Hindlimb muscle (tissue), 1 donor: ENCODE measurements at places on chromosomes 1 and 21. TPM values are rescaled to one million over a fixed set of nuclear protein-coding genes. Genes with fewer than 3 reads are reported as not detected.

DNA sequence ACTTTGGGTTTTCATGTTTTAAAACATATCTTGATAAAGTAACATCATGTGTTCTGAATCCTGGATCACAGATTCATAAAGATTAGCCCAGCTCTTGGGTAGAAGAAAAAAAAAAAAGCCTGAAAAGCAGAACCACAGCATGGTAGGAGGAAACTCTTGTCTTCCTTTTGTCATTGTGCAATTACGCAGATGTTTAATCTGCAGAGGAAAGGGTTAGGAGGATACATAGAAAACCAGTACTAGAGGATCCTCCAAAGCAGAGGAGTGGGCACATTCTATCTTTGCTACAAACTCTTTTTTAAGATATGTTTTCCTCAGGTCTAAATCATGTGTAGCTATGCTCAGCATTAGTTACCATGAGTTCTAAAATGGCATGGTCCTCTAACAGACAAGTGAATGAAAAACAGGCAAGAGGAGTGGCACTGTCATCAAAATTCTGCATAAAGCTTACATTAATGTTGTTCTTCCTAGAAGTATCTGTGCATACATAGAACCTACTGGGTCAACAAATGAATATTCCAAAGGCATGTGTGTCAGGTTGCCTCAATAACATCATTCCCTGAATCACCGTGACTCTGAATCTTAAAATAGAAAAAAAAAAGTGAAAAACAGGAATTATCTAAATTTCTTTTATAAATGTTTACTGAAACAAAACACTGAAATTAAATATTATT, 107.0 kb downstream of the NME7 start:
- DNase-seq = no peak

GRCh38 chr1:7985851-7986612, 24.5 kb downstream of the PARK7 start:
- DNase-seq = no peak

DNA sequence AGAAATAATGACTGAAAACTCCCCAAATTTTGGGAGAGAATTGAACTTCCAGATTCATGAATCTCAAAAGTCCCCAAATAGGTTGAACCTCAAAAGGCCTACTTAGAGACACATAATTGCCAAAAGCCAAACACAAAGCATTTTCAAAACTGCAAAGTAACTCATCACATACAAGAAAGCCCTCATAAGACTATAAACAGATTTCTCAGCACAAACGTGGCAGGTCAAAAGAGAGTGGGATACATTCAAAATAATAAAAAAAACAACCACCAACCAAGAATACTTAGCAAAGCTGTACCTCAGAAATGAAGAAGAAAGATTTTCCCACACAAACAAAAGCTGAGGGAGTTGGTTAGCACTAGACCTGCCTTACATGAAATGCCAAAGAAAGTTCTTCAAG, 57.9 kb downstream of the CCN1 start:
- no peak for DNase-seq

- no peak for DNase-seq
These were observed 17.6 kb downstream of the NES start for GRCh38 chr1:156659661-156659987.

- peak; percentile 75 for DNase-seq
These were observed 118.7 kb downstream of the UBR4 start for GRCh38 chr1:19091196-19091953.

Gene VSIG8
- not detected for polyA plus RNA-seq

GRCh38 chr1:225877580-225877979, 4.6 kb downstream of the TMEM63A start:
- no peak for DNase-seq

DNA sequence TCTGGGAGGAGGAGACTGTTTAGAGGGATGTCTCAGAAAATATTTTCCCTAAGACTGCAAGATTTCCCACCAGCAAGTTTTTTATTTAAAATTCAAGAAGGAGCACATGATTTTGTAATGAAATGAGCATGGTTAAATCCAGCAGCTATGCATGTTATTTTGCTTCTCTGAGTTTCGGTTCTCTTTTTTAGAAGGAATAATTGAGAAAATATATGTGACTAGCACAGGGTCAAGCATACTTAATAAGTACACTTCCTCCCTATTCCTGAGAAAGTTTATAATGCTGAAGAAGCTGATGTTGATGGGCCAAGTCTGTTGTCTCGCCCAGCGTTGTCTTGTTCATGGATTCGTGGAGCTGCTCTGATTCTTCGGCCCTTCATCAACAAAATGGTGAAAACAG, 51.2 kb downstream of the EXO1 start:
- no peak for DNase-seq

Gene TFB2M
- 12.9 TPM for polyA plus RNA-seq

DNA sequence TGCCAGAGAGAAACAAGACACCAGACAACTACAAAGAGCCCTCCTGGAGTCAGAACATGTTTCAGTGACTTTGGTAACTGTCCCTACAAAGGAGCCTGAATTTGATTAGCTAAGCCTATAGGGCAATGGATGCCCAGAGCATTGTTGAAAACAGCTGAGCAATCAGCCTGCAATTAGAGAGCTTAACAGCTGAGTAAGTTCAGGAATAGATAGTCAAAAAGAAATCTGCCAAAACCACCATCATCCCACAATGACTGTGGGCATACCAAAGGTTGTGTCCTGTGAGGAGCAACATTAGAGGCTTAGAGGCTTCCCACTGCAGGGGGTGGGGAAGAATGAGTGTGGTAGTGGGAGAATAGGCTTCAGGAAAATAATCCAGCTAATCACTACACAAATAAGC, 32.1 kb downstream of the SH3BP5L start:
- no peak for DNase-seq

Gene DIRAS3
- polyA plus RNA-seq = 3.9 TPM

- DNase-seq = no peak
These were observed 37.7 kb downstream of the SLC45A1 start for GRCh38 chr1:8355439-8356255.

DNA sequence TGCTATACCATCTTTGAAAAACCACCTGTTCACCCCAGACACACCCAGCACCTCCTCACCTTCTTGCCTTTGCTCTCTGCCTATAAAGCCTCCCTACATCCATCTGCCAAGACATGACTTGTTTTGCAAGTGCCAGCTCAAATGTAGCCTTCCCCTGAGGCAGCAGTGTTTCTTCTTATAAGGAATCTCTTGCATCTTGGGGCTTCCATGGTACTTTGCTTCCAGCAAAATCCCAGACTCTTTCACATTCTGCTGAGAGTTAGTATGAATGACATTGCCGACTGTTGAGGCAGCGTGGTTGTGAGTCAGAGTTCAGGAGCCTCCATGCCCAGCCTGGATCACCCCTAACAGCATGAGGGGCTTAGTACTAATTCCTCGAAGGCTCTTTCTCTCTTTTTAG, 217.4 kb upstream of the RUNX1 start:
- DNase-seq = no peak
